ENCODE measurements at places on chromosomes 11 and 22. TPM values are rescaled to one million over a fixed set of nuclear protein-coding genes. Genes with fewer than 3 reads are reported as not detected.

Gene GSC2
- not detected for total RNA-seq

Gene SCT
- 6.1 TPM for total RNA-seq

Gene CHST1
- total RNA-seq: 1.0 TPM

DNA sequence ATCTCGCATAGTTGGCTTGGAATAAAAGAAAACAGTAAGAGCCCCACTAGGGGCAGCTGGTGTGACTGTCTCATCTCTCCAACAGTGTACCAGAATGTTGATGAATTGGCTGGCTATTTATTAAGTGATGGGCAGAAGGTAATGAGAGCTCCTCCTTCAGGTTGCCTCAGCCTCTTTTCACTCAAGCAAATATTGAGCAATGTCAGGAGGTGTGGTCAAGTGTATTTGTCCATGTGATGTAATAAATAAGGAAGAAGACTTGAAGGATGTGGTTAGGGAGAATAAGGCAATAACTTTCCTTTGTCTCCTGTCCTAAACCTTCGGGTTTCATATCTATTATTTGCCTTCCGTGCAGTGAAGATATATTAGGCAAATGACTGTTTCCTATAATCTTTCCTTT lies at the start of gene TCN1:
Gene TCN1 (minus strand): TSS at position 91 of the 400 bp plus-strand sequence. CDS start 17 bp downstream, at position 74.
- DNase-seq: no peak
- H3K36me3 ChIP-seq: no peaks in the 10 kb centered on the region
- H3K27ac ChIP-seq: no peak within 1 kb of the TSS
- H3K4me3 ChIP-seq: no peak within 1 kb of the TSS
